ENCODE measurements at places on chromosomes 5 and 9.

- DNase-seq: peak; percentile 23
Observed at GRCh38 chr5:91293131-91293530, 90.0 kb downstream of the ARRDC3 start.

DNA sequence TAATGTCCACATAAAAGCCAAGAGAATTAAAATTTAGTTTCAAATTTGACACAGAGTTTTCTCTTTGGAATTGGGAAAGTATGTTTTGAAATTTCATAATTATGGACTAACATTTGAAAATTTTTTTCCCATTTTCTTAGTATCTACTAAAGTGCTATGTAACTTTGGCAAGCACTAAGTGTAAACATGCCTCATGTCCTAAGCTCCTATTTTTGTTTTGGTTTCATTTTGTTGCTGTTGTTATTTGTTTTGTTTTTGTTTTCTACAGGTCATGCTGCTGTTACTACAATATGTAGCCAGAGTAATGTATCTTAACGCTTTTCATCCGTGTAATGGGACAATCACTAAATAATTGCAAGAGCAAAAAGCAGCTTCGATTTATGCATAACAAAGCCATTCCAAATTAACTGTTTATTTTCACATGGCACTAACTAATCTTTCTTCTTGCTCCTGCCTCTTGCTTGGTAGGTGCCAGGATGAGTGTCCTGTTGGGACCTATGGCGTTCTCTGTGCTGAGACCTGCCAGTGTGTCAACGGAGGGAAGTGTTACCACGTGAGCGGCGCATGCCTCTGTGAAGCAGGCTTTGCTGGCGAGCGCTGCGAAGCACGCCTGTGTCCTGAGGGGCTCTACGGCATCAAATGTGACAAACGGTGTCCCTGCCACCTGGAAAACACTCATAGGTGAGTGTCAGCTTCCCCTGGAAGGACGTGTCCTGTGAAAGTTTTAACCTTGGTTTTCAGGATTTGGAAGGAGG lies 107.3 kb upstream of the PRRC1 start:
- no peak for DNase-seq

DNA sequence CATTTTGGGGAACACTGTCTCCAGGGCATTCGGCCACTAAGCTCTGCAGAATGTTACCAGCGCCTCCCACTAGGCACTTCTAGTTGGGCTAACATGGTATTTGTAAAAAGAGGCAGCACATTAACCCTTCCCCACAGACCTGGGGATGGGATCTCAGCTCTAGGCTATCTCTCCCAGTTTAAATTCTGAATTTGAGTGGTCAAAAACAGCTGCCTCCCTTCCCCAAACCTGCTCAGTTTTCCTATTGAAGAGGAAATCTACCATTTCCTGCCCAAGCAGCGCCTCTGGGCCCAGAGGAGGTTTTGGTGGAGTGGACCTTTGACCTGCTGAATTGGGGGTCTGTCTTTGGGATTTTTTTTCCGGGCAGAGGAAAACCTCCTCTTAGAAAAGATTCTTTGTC lies 53.2 kb downstream of the ENC1 start:
- no peak for DNase-seq

GRCh38 chr9:76257311-76257710 lies 136.9 kb downstream of the RFK start:
- no peak for DNase-seq

GRCh38 chr5:180289433-180289832 lies 2.5 kb downstream of the MAPK9 start:
- no peak for DNase-seq

GRCh38 chr5:68217047-68217355 lies 1.4 kb downstream of the PIK3R1 start:
- no peak for DNase-seq

DNA sequence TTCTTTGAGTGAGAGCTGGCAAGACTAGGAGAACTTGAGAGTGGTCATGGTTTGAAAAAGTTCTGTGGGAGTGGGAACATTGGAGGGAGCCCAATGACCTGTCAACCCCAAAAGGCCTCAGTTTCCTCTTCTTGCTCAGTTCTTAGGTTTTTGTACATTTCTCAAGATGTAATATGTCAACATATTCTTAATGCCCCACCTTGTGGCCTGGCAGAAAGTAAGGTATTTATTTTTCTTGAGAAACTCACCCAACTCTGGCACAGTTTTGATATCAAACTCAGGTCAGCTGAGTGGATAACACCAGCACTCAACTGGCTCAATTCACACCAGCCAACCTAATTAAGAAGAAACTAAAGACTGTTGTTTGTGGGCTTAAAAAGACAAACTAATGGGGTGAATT lies 123.0 kb upstream of the SLC27A6 start:
- DNase-seq: no peak

DNA sequence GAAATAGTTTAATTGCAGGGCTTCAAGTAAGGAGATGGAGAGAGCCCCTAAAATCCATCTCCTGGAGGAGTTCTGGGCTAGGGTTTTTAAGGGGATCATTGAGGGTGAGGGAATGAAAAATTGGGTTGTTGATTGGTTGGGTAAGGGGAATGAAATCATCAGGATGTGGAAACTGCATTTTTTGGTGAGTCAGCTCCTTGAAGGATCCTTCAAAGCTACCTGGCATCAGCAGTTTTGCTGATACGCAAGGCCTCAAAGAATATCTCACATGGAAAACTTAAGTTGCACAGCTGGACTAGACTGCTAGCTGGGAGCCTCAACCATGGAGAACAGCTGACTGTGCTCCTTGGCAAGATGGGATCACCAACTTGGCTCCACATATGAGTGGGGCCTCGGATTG lies 136.7 kb downstream of the FGF10 start:
- DNase-seq: no peak

DNA sequence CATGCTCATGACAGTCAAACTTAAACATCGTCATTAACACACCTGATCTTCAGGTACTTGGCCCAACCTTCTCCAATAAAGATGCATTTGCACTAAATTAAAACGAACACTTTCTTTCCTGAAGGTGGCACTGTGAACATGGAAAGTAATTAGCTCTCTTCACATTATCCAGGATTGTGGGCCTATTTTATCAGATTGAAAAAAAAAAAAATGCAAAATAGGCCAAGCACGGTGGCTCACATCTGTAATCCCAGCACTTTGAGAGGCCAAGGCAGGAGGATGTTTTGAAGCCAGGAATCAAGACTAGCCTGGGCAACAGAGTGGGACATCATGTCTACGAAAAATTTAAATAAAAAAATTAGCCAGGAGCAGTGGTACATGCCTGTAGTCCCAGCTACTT lies 14.4 kb upstream of the CDC20B start:
- DNase-seq: peak; percentile 56

DNA sequence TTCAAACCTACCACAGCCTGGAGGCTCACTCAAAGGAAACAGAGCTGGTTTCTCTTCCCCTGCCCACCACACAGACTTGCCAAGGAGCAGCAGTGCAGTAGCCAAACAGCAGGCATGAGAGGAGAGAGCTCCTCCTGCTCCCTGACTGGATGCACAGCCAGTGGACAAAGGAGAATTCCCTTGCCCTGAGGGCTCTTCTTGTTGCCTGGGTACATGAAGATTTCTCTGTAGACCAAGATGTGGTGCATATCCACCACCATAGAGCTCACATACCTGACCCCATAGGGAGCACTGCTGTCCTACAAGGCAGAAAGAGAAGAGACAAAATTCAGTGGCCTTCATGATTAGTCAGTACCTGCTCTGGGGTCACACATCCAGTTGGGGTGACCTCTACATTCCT lies 56.3 kb upstream of the SPATA31E1 start:
- DNase-seq: no peak

DNA sequence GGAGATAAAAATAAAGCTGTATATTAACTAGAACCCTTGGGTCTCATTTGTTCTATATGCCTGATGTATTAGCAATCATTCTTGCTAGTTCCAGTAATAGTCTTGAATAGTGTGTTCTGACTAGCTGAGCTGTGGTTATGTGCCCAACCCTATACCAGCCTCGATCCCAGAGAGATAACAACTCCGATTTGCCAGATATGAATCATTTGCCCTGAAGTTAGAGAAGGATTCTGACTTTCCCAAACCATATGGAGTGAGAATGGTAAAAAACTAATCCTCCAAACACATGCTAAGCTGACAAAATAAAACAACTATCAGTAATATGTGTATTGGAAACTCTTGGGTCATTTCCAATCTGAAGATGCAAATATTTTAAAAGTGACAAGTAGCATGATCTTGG lies 64.8 kb downstream of the ALDH1A1 start:
- no peak for DNase-seq

- no peak for DNase-seq
Observed at GRCh38 chr5:125199968-125200865, 453.8 kb upstream of the ZNF608 start.

DNA sequence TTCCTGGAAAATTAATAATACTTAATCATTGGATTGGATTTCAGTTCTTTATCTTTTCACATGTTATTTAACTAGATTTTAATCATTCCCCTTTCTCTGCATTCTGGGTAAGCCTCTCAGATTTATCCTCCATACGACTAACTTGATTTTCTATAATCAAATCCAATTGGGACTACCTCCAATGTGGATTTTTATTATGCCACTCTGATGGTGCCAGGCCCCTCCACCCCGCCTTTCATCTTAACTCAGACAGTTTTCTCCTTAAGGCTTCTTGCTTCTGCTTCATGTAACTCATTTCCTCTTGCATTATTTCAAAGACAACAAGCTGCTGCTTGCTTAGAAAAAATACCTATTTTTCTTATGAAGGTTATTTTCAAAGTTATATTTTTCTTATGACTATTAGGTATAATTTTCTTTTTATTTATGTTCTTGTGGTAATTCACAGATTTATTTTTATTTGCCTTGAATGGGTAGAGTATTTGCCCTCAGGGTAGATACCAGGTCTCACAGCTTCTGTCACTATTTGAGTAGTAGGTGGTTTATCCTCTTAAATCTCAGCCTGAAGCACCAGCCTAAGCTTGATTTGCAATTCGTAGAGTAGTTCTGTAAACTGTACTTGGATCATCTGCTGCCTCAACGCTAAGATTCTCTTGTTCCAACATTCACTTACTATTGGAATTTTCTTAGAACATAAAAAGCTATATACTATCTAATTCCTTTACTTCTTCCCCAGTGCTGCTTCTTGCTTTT lies 659.0 kb upstream of the ARRDC3 start:
- no peak for DNase-seq

- DNase-seq: no peak
Observed at GRCh38 chr5:59299006-59299405, 594.5 kb downstream of the PDE4D start.

DNA sequence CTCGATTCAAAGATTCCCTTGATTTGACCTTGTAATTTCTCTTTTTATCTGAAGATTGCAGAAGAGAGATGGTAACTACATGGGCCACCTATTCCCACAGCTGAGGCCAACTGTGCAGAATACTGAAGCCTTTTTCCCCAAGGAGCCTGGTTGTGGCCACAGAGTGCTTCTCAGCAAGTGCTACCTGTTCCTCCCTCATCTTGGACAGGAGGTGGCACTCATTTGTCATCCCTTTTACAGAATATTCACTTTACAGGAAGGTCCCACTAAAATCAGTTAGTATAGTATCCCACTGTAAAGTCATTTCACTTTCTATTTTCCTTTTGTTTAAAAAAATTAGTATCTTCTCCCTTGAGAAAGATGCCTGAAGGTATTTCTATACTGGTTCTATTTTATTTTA lies 346.4 kb downstream of the ARL15 start:
- no peak for DNase-seq

DNA sequence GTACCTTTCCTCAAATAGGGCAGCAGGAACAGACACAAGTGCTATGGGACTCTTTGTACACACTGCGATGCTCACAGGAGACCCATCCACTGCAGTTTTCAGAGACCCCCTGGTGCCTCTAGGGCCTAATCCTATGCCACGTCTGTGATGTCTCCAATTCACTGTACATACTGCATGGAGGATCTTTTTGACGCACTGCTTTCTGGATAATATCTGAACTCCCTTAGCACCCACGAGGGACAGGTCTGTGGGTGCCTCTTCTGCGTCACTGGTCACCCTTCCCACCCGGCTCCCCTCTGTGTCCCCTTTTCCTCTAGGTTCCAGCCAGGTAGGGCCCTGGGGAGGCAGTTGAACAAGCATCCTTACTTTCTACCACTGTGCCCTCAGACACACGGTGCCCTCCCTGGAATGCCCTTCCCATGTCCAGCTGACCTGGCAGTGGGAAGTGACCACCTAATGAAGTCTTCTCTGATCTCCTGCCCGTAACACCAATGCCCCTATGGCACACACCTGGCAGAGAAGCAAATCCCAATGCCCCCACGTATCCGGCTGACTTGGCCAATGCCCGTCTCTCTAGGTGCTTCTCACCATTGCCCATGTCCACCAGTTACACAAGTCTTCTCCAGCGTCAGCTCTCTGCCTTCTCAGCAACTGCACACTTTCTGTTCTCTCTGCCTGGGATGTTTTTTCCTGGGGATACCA lies 41.5 kb downstream of the FOXI1 start:
- DNase-seq: no peak

GRCh38 chr5:158203261-158203660 lies 344.3 kb upstream of the CLINT1 start:
- DNase-seq: no peak

GRCh38 chr9:131402738-131403492 lies 9.0 kb downstream of the PRRC2B start:
- DNase-seq: no peak

- DNase-seq: no peak
Observed at GRCh38 chr5:7805379-7805778, 45.6 kb downstream of the CFAP90 start.

DNA sequence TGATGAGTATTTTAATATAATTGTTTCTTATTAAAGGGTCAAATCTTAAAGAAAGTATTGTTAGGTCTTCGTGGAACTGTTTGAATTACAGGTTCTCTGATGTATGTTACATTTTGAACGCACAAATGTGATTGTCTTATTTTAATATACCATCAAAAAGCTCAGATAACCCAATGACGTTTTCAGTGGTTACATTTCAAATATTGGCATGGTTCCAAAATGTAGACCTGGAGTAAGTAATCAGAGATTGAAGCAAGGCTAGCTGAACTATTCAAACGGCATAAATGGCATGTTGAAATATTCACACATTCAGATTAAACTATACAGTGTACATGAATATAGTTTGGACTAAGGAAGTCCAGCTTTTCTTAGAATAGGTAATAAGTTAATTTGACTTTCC lies 281.7 kb upstream of the EFNA5 start:
- DNase-seq: no peak

All from SW480 (cell line).